Stimulated activated CD8-positive, alpha-beta memory T cell treated with anti-CD3 and anti-CD28 coated beads, Interleukin-4, amount 100 ng/mL, for 4 hours (primary cell): ENCODE measurements at places on chromosomes 3 and 15.

GRCh38 chr3:51538115-51538458, 432 bp upstream of the RAD54L2 start:
- no peak for DNase-seq

- DNase-seq = no peak
Observed at GRCh38 chr15:39504808-39505207, 76.1 kb upstream of the THBS1 start.

- no peak for DNase-seq
Observed at GRCh38 chr15:60299452-60300047, 98.2 kb downstream of the ANXA2 start.

DNA sequence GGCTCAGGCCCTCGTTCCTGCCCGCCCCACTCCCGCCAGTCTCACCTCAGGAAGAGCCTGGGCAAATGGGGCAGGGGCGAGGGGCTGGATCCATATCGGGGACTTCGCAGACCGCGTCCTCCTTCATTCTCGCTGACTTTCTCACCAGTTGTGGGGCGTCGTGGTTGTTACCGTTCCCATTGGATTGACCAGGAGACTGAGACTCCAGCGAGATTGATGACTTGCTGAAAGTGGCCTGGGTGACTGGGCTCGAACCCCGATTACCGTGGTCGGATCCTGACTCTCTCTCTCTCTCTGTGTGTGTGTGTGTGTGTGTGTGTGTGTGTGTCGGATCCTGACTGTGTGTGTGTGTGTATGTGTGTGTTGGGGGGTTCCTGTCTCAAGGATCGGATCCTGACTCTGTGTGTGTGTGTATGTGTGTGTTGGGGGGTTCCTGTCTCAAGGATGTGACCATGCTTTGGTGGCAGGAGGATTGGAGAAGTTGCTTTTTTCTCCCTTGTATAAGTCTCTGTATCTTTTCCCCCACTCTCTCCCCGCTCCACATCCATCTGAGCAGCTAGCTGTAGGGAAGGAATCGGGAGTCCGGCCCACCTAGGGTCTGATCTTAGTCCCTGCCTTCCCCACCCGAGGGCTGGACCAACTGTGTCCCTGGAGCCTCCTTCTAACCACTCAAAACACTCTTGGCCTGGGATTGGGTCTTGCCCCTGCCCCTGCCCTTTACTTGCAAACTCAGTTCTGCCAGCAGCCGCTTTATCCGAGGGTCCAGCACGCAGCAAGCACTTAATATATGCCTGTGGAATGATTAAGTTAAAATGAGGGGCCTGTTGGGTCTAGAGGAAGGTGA, 603 bp downstream of the PLEKHO2 start:
- no peak for DNase-seq

DNA sequence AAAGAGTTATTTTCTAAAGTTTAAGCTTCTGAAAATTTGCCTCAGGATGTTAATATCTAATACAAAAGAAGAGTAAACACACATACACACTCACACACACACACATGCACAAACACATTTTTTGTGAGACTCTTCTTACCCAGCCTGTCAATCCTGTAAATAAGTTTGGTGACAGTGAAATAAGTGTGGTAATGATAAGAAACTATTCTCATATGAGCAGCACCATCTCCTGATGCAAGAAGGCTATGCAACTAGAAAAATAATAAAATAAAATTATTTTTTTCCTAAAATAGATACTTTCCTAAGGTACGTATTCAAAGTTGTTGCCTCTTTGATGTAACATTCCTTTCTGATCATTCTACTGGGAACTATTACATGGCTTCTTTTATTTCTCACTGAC, 155.1 kb downstream of the MECOM start:
- no peak for DNase-seq

- no peak for DNase-seq
Observed at GRCh38 chr3:63824309-63824708, 5.2 kb downstream of the C3orf49 start.

GRCh38 chr3:177314897-177315296, 117.6 kb upstream of the TBL1XR1 start:
- DNase-seq = no peak

DNA sequence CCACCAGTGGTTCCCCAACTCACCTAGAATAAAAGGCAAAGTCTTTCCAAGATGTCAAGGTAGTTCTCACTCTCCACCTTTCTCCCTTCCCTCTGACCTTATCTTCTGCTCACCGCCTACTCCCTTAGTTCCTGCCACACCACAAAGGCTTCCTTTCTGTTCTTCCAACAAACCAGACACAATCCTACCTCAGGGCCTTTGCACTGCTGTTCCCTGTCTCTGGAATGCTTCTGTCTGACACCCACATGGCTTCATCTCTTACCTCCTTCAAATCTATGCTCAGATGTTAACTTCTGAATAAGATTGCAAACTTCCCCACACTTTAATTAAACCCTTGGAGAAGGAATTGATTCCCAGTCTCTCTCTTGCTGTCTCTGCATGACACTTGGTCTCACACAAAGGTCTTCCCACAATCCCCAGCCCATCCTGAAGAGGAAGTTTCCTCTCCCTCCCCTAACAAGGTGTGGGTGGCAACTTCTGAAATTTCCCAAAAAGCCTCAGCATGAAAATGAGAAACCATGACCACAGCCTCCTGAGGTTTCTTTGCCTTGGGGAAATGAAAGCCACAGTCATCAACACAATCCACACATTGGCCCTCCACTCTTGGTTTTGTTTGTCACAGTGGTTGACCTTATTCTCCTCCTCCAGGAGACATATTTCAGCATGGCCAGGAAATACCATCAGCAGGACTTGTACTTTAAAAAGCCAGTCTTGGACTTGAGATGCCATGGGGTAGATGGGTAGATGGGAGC, 3.0 kb upstream of the RYK start:
- DNase-seq = no peak

DNA sequence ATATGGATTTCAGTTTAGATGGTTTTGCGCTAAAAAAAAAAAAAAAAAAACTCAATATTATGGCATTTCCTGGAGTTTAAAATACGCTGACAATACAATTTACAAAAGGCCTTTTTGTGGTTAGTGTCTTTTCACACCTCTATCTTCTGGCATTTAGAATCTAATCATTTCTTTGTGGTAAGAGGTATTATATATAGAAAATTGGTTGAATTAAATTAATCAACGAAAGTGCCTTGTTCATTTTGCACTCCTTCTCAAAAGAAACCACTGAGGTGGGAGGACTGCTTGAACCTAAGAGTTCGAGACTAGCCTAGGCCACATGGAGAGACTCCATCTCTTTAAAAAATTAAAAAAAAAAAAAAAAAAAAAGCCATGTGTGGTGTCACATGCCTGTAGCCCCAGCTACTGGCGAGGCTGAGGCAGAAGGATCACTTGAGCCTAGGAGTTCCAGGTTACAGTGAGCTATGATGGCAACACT, 90.0 kb upstream of the ICE2 start:
- no peak for DNase-seq
